ENCODE measurements at places on chromosomes 6 and 20.

DNA sequence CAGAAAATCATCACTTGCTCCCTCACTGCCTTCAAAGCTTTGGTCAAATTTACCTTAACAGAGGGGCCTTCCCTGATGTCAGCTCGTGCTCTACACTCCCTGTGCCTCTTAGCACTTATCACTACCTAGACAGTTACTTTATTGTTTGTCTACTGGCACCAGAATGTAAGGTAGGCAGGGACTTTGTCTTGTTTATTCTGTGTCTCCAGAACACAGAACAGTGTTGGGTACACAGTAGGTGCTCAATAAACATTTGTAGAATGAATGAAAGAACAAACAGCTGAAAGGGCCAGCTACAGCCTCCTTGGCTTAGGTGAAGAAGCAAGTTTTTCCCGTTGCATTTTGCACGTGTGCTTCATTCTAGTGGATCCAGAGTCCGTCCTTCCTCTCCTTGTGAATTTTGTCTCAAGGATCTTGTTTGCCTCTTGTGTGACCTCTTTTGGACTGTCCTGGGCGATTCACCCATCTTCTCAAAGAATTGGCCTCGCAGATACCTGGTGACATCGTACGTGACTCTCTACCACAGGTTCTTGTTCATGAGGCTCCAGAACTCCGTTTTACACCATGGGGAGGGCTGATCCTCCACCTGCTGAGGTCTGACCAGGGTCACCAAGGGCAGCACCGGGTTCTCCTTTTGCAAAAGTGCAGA is 84.2 kb upstream of the ARMC2 start:
- DNase-seq = no peak

GRCh38 chr6:157116426-157116825 is 206.9 kb downstream of the TMEM242 start:
- no peak for DNase-seq

DNA sequence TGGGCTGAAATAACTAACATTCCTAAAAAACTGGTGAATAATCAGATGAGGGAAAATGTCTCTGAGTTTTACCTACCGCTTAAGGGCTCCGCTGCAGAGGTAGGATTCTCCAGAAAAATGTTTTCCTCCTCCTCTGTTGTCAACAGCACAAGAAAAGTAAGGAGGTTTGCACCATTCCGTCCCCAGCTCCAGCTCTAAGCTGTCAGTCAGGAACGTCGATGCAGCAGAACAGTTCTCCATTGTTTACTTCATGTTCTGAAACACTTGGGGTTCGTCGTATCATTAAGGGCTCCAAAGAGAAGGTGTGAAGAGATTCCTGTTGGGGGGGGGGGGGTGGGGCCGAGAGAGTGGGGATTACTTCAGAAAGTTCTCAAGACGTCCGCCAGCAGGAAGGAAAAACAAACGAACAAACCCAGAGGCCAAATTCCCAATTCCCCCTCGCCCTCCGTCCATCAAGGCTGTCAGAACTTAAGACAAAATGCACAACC is 734 bp downstream of the MMS22L start:
- no peak for DNase-seq

GRCh38 chr6:78863576-78863975 is 3.8 kb upstream of the IRAK1BP1 start:
- no peak for DNase-seq

DNA sequence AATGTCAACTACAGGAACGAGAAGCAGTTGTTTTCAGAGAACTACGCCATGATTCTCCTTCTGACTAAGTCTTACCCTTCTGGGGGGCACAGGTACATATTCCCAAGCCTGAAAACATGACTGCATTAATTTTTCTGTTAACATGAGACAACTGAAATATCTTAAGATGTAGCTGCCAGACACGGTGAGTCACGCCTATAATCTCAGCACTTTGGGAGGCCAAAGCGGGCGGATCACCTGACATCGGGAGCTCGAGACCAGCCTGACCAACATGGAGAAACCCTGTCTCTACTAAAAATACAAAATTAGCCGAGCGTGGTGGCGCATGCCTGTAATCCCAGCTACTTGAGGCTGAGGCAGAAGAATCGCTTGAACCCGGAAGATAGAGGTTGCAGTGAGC is 21.7 kb downstream of the TBC1D20 start:
- DNase-seq = no peak

- no peak for DNase-seq
Observed at GRCh38 chr20:58313396-58313795, 3.9 kb downstream of the RAB22A start.

GRCh38 chr6:5295623-5296022 is 34.3 kb downstream of the FARS2 start:
- no peak for DNase-seq

- no peak for DNase-seq
Observed at GRCh38 chr6:62119401-62119800, 166.6 kb downstream of the KHDRBS2 start.

DNA sequence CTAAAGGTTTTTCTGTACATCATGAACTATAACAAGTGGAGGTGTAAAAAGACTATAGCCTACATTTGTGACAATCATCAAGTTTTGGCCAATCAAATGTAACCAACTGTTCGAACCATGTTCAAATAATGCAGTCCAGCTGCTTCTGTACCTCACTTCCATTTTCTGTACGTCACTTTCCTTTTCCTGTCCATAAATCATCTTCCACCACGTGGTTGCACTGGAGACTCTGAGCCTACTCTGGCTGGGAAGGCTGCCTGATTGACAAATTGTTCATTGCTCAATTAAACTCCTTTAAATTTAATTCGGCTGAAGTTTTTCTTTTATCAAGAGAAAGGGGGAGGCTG is 270.4 kb upstream of the JARID2 start:
- no peak for DNase-seq

GRCh38 chr20:52130406-52130805 is 61.2 kb downstream of the ZFP64 start:
- no peak for DNase-seq

- no peak for DNase-seq
Observed at GRCh38 chr6:13702809-13703302, 8.8 kb downstream of the RANBP9 start.

DNA sequence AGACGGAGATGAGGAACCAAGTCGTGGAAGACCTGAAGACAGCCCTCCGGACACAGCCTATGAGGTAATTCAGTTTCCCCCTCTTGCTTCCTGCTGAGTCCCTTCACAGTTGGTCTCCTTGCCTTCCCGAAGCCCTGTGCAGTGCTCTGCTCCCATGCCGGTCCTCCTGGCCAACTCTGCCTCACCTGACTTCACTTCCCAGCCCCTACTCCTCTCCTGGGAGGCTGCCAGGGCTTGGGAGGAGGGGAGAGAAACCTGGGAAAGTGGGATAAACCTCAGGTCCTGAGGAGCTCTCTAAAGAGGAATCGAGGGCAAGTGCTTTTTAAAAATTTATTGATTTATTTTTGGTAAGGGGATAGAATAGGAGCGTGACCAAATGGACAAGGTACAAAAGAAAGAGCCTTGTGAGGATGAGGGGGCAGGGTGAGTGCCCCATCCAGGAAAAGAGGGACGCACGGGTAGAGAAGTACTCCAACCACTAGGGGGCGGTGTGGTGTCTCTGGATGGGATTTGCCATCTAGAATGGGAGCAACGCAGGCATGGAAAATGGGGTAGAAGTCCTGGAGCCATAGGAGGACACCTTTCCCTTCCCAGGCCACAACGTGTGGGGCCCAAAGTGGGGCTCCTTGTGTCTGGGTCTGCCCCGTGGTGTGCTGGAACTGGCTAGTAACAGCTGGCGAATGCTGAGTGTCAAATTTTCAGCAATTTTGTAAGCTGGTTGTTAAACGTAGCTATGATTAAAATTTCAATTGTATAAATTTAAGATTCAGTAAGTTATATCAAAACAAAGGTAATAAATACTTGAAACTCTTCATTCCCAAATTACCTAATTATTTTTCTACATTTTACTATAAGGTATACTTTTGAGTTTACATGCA is 69.0 kb downstream of the MOCS1 start:
- DNase-seq = peak; percentile 94

- no peak for DNase-seq
Observed at GRCh38 chr20:40754339-40754943, 65.4 kb upstream of the MAFB start.

DNA sequence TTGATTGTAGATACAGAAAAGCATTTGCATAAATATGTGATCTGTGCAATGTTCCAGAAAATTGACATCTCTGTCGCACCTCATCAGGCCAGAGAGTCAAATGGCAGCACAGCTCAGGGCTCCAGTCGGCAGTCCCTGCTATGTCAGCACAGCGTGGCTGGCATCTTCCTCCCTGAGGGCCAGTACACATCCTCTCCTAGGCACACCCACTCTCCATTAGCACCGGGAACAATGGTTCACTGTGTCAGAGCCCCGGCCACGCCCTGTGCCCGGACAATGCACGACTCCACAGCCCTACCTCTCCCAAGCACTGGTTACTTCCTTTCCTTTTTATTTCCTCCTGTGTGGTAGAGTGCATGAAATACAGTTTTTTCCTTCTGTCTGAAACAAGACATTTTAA is 114.9 kb downstream of the FOXC1 start:
- no peak for DNase-seq

DNA sequence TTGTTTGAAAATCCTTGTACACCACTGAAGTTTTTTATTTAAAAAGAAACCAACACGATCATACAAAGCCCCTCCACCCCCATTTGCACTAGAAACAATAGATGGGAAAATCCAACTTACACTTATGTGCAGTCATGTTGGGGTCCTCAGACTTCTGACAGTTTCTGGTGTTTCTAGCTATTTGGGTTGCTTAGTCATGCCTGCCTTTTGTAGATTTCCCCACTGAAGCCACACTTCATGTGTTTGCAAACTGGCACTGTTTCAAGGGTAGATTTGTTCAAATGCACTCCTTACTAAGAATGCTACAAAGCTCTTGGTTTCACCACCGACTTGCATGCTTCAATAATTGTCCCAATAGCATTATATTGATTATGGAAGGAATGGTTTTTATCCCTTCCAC is 1.5 kb downstream of the SH3BGRL2 start:
- DNase-seq = no peak

- DNase-seq = no peak
Observed at GRCh38 chr6:32843331-32843978, 392 bp downstream of the PSMB8 start.

DNA sequence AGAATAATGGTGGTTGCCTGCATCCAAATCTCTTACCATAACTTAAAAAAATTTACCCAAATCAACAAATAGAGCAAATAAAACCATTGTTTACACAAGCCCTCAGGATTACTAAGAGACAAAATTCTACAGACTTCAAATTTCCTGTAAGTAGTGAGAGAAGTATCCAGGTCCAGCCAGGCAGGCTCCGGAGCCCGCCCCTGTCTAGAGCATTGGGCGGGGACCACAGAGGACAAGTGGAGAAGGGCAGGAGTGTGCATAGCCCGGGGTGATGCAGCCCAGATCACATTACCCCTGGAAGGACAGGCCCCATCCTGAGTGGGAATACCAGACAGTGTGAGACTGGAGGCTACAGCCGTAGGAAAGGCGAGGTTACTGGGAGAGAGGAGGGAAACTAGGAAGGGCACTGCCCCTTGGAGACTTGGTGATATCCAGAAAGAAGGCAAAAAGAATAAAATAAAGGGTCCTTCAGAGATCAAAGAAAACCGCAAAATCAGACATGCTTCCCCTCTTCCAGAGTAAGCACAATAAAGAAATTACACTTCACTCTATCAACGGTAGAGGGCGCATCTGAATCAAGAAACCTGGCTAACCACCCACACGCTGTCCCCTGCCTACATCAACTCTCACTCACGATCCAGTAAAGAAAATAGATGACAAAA is 26.6 kb downstream of the RIN2 start:
- DNase-seq = peak; percentile 48

GRCh38 chr6:106620931-106621672 is 8.2 kb downstream of the RTN4IP1 start:
- DNase-seq = no peak

GRCh38 chr6:150075034-150075421 is 6.1 kb upstream of the ULBP3 start:
- DNase-seq = no peak

DNA sequence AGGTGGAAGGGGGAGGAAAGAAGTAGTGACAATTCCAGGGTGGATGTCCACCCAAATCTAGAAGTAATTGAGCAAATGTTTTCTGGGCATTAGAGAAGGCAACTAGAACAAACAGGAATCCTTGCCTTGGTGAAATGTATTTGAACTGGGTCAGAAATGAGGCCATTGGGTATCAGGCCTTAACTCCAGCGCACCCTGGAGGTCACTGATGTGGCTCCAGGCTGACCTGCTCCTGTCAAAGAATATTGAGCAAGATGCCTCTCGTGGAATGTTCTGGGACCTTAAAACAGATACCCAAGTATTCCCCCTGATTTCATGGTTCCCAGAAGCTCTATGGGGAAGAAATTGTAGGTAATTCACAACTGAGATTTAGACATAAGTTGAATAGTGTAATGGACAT is 6.9 kb downstream of the HLA-DPB1 start:
- peak; percentile 38 for DNase-seq

DNA sequence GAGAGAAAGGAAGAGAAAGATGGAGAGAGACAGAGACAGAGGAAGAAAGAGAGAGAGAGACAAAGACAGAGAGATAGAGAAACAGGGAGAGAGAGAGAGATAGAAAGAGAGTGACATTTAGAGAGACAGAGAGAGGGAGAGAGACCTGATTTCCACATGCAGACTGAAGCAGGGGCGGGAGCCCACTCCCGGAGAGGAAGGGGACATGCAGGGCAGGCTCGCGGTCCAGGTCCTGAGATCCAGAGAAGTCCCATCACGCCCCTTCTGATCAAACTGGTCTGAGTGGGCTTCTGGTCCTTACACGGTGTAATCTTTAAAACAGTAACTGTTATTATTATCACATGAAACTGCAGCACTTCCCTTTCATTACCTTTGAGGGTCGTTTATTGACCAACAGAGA is 62.2 kb downstream of the PHACTR3 start:
- no peak for DNase-seq

- DNase-seq = no peak
Observed at GRCh38 chr20:33261465-33261864, 21.5 kb upstream of the BPIFB1 start.

DNA sequence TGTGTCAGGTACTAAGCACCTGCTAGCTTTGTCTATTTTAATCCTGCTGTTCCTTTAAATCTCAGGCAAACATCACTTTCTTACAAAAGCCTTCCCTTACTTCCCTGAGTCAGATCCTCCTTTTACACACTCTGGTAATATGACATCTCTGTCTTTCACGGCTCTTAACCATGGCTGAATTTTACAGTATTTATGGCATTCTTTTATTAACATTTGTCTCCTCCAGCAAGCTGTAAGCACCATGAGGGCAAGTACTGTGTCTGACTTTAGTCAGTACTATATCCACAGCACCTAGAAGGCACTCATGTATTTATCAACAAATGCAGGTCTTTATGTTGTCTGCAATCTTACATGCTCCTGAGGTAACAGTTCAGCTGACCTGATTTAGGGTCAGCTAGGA is 33.7 kb upstream of the HBS1L start:
- no peak for DNase-seq

DNA sequence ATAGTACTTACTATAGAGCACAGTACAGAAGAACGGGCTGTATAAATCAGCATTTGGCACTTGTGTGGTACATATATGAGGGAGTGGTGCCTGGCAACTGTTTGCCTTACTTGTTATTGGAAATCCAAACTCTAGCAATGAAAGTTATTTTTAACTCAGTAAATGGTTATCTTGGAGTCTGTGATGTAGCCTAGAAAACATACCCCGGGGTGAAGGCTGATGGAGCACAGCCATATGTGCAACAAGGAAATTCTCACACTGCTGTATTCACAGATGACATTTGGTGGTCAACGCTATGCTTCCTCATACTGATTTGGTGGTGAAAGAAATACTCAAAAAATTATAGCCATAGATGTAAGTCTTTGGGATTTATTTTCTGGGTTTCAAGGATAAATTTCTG is 807.5 kb upstream of the FLRT3 start:
- DNase-seq = no peak
